H1 (cell line): ENCODE measurements at places on chromosomes 1 and 21. TPM values are rescaled to one million over a fixed set of nuclear protein-coding genes. Genes with fewer than 3 reads are reported as not detected.

FGR gene
- 0.22 and 0.36 TPM in 2 replicates for total RNA-seq

GRCh38 chr1:55232448-55233144 lies 17.4 kb upstream of the USP24 start:
- H3K36me3 ChIP-seq: no peaks in the 10 kb centered on the region
- H3K4me3 ChIP-seq: no peak overlapping the region
- H3K27me3 ChIP-seq: no peaks in the 10 kb centered on the region
- no peaks in the 10 kb centered on the region for H3K4me1 ChIP-seq
- H3K27ac ChIP-seq: no peak overlapping the region

GRCh38 chr1:245462161-245462560 lies 307.4 kb downstream of the KIF26B start:
- DNase-seq: no peak
- no peaks in the 10 kb centered on the region for H3K4me1 ChIP-seq
- H3K4me3 ChIP-seq: no peak overlapping the region
- no peaks in the 10 kb centered on the region for H3K36me3 ChIP-seq
- H3K27ac ChIP-seq: no peak overlapping the region

DNA sequence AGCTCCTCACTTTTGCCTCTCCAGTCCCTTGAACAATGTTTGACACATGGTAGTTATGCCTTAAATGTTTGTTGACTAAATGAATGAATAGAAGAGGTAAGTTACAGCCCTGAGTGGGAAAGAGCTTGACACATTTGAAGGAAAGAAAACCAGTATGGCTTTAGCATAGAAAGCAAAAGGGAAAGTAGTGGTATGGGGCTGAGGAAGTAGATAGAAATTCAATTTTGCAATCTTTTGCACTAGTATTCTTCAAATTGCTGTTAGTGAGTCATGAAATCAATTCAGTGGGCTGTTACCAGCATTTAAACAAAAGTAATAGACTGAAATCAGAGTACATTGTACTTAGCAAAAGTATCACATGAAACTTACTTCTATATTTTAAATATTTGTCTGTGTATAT lies 21.1 kb downstream of the PLA2G4A start:
- no peaks in the 10 kb centered on the region for H3K4me1 ChIP-seq
- no peak for DNase-seq
- no peak overlapping the region for H3K4me3 ChIP-seq
- no peaks in the 10 kb centered on the region for H3K36me3 ChIP-seq

GRCh38 chr21:46307625-46308024 lies 16.0 kb downstream of the C21orf58 start:
- no peak overlapping the region for H3K4me3 ChIP-seq
- peaks cover 11% of the 10 kb centered on the region; the same call in 1 of the 2 replicates for H3K36me3 ChIP-seq
- H3K4me1 ChIP-seq: no peaks in the 10 kb centered on the region

TRIM58 gene
- 2.1 and 2.8 TPM in 2 replicates for total RNA-seq

ZNF683 gene
- not detected in 2 replicates for total RNA-seq

DNA sequence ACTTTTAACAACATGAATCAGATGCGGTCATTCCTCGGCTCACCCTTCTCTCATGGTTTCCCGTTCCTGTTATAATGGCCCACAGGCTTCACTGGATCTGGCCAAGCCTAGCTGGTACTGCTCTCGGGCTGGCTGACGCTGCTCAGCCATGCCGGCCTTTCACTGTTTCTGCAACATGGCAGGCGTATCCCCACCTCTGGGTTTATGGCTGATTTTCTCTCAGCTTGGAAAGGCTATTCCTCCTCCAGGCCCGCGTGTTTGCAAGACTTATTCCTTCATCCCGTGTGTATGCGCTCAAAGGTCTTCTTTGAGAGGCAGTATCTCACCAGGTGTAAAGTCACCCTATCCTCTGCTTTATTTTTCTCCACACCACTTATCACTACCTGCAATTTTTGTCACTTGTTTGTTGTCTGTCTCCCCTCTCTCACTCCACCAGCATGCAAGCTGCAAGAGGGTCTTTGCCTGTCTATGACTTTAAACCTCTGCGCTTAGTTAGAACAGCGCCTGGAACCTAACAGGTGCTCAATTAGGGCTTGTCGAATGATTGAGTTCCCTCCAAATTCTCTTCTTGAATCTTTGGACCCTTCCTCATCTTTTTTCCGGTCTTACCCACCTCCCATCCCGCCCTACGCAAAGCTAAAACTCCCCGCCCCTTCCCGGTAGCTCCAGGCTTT lies 491 bp upstream of the RAP1A start:
- H3K27me3 ChIP-seq: no peaks in the 10 kb centered on the region
- H3K27ac ChIP-seq: no peak overlapping the region
- no peak for DNase-seq
- H3K4me3 ChIP-seq: peak overlapping the region; percentile 45
- H3K36me3 ChIP-seq: no peaks in the 10 kb centered on the region

GRCh38 chr1:201603613-201604232 lies 64.8 kb downstream of the NAV1 start:
- no peaks in the 10 kb centered on the region for H3K4me1 ChIP-seq
- no peak overlapping the region for H3K4me3 ChIP-seq
- no peak overlapping the region for H3K27ac ChIP-seq

DNA sequence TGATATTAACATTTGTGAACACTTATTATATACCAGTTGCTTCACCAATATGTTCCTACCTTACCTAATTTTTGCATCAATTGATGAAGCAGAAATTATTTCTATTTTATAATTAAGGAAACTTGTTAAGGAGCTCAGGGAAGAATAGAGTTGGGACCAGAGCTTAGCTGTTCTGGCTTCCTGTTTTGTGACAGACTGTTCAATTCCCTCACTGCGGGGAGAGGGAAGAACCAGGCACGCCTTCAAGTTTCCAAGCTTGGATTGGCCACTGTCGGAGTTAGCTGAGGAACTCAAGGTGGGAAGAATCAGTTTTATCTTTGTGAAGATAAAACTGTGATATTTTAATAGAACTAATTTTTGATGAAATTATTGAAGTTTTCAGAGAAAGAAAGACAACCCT lies 142.3 kb upstream of the LMO4 start:
- no peak for DNase-seq
- no peak overlapping the region for H3K4me3 ChIP-seq
- H3K27ac ChIP-seq: no peak overlapping the region
- H3K27me3 ChIP-seq: no peaks in the 10 kb centered on the region
- H3K36me3 ChIP-seq: no peaks in the 10 kb centered on the region

DNA sequence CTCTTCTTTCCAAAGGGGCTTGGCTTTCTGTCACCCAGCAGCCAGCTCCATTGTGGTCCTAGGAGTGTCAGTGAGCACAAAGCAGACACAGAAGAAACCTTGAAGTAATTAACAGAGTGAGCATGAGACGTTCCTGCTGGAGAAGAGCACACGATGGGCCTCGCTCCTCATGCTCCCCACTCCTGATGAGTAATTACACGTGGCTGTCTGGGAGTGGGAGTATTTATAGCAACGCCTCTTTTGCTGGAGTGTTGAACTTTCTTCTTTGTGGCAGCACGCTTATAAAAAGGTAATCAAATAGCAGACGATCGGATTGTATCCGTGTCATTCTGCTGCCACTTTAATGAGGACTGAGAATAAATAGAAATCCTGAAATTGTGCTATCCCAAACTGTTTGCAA lies 185.8 kb downstream of the CAMTA1 start:
- no peak overlapping the region for H3K27ac ChIP-seq
- no peak for DNase-seq
- H3K36me3 ChIP-seq: no peaks in the 10 kb centered on the region
- no peak overlapping the region for H3K4me3 ChIP-seq
- no peaks in the 10 kb centered on the region for H3K4me1 ChIP-seq

GJB4 gene
- 0.11 and 0.20 TPM in 2 replicates for total RNA-seq

APOBEC4 gene
- not detected in 2 replicates for total RNA-seq

DNA sequence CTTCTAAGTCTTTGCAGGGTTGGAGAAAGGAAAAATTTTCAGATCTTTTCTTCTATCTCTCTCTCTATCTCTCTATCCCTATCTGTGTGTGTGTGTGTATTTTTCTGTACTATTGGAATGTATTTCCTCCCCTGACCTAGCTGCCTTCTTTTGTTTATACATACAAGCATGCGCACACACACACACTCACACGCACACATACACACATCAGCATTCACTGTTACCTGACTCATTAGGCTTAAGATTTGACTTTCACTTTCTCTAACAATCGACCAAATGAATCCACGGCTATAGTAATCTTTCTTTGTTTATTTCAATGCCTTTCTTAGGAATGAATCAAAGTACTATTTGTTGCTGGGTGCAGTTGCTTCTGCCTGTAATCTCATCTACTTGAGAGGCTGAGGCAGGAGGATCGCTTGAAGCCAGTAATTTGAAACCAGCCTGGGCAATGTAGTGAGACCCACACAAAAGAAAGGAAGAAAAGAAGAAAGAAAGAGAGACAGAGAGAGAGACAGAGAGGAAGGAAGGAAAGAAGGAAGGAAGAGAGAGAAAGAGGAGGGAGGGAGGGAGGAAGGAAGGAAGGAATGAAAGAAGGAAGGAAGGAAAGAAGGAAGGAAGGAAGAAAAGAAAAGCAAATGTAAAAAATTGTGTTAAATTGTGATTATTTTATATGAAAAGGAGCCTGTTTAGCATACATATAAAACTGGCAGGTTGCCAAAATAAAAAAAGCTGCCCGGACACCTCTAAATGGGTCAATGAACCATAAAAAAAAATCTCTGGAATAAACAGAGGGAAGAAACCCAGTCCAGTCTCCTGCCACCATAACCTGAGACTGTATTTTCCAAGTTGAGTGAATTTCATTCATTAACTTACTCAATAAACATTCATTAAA lies 206.8 kb downstream of the ZNF326 start:
- no peak overlapping the region for H3K4me3 ChIP-seq
- no peaks in the 10 kb centered on the region for H3K36me3 ChIP-seq
- H3K4me1 ChIP-seq: peaks cover 2% of the 10 kb centered on the region; the same call in 1 of the 2 replicates
- no peaks in the 10 kb centered on the region for H3K27me3 ChIP-seq

DNA sequence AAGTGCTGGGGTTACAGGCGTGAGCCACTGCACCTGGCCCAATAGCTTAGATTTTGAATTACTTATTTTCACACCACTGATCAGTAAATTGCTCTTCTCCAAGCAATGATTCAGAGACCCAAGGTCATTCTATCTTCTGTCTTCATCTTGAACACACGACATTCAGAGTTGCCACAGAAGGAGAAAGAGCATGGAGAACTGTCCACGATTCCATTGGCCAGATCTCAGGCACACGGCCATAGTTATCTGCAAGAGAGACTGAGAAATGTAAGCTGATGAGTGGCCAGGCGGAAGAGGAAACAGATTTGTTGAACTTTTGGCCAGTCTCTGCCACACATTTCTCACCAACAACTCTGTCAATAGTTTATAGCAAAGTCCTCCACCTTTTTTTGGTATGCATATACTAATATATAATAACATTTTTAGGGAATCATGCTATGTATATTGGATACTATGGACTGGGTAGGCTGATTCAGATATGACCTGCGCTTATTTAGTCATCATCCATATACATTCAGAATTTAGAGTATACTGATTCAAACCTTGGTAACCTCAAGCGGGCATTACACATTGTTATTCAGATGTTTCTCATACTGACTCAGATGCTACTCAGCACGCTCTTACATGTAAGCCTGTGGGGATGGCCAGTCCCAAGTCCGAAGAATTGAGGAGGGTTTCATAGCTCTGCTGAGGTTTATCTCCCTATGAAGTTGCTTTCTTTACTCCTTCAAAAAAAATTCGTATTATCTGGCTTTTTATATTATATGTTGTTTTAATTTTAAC lies 25.5 kb upstream of the CAP1 start:
- no peak overlapping the region for H3K4me3 ChIP-seq
- H3K27me3 ChIP-seq: no peaks in the 10 kb centered on the region
- no peaks in the 10 kb centered on the region for H3K36me3 ChIP-seq
- no peaks in the 10 kb centered on the region for H3K4me1 ChIP-seq
- no peak overlapping the region for H3K27ac ChIP-seq

- DNase-seq: no peak
- no peaks in the 10 kb centered on the region for H3K4me1 ChIP-seq
- no peak overlapping the region for H3K4me3 ChIP-seq
These were observed 439.0 kb downstream of the LRRIQ3 start for GRCh38 chr1:73759011-73759410.

DNA sequence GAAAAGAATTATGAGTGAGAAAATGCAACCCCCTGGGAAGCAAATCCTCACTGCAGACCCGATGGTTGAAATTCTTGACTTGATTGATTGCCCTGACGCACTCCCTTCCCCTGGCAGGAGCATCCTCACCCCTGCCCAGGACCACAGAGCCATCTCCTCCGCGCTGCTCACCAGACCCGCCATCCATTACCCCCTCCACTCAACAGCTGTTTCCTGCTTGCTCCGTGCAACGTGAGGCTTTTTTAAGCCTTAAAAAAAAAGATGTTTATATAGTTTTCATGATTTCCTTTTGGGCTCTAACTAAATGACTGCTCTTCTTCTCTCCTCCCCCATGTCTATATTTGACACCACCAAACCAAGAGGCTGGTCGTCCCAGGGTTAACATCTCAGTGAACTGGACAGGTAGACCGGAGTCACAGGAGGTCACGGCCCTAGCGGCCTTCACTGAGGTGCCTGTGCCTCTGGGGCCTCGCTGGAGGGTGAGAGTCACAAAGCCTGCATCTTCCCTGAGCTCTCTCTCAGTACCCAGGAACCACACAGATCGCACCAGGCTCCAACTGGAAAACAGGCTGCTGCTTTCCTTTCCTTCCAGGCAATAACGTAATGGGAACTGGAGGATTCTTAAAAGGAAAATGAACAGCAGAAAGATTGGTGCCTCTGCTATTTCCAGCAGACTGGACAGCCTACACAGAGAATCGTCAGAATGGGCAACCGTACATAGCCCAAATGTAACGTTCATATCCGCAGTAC lies 49.8 kb downstream of the ZBTB18 start:
- no peak for DNase-seq
- no peak overlapping the region for H3K27ac ChIP-seq
- no peaks in the 10 kb centered on the region for H3K4me1 ChIP-seq
- H3K4me3 ChIP-seq: no peak overlapping the region
- no peaks in the 10 kb centered on the region for H3K36me3 ChIP-seq
- H3K27me3 ChIP-seq: no peaks in the 10 kb centered on the region

CFAP107 gene
- not detected in 2 replicates for total RNA-seq

GRCh38 chr1:234265861-234266260 lies 107.4 kb upstream of the COA6 start:
- H3K4me1 ChIP-seq: no peaks in the 10 kb centered on the region
- H3K4me3 ChIP-seq: no peak overlapping the region
- DNase-seq: no peak
- H3K27me3 ChIP-seq: no peaks in the 10 kb centered on the region
- H3K36me3 ChIP-seq: no peaks in the 10 kb centered on the region

DNA sequence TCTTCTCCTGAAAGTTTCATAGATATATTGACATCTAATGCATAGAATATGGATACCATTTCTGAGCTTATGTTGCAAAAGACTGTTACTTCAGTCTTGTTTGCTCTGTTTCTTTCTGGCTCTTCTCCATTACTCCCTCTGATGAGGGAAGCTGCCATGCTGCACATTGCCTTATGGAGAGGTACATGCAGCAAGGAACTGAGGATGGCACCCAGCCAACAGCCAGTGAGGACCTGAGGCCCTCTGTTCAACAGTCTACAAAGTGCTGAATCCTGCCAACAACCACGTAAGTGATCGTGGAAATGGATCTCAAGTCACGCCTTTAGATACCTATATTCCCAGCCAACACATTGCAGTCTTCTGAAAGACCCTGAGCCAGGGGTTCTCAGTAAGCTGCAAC lies 66.6 kb upstream of the ADAMTS5 start:
- no peaks in the 10 kb centered on the region for H3K27me3 ChIP-seq
- H3K4me1 ChIP-seq: no peaks in the 10 kb centered on the region
- H3K36me3 ChIP-seq: no peaks in the 10 kb centered on the region
- H3K4me3 ChIP-seq: no peak overlapping the region
- no peak overlapping the region for H3K27ac ChIP-seq

GRCh38 chr1:30976143-30976542 lies 67.6 kb upstream of the SDC3 start:
- H3K27me3 ChIP-seq: no peaks in the 10 kb centered on the region
- H3K4me1 ChIP-seq: no peaks in the 10 kb centered on the region
- DNase-seq: no peak
- H3K27ac ChIP-seq: no peak overlapping the region
